Natural killer cell (primary cell): ENCODE measurements at places on chromosomes 16 and 17. TPM values are rescaled to one million over a fixed set of nuclear protein-coding genes. Genes with fewer than 3 reads are reported as not detected.

- DNase-seq = no peak
These were observed 883 bp upstream of the SPN start for GRCh38 chr16:29662000-29662728.

The TMEM100 gene
- not detected for total RNA-seq

- DNase-seq = no peak
These were observed 196.9 kb downstream of the SPECC1 start for GRCh38 chr17:20206068-20206467.

DNA sequence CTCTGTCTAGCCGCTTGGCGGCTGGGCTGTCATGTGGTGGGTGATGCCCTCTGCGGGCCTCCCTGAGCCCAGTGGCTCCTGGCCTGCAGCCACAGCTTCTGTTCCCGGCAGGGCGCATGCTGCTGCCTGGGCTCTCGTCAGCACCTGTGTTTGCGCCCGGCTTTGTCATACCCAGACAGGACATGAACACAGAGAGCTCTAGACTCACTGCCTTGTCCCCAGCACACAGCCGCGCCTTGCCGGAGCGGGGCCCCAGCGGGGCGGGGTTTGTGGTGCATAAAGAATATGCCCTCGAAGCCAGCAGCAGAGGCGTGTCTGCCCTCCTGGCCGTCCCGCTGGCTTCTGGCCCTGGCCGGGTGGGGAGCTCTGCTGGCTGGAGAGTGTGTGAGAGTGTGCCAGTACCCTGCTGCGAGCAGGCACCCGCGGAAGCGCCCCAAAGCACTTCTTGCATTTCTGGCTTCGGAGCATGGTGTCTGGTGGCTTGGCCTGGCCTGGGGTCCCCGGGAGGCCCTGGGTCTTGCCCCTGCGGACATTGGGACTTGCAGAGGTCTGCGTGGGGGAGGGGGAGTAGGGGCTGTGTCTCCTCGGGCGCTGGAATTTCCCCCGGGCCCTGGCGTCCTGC is 14.4 kb downstream of the ASPSCR1 start:
- DNase-seq = no peak

- peak; percentile 34 for DNase-seq
These were observed 975 bp downstream of the CFAP20 start for GRCh38 chr16:58128181-58128631.

The KRT26 gene
- total RNA-seq = not detected

GRCh38 chr17:64067657-64068056 is 47.2 kb upstream of the ICAM2 start:
- DNase-seq = no peak

DNA sequence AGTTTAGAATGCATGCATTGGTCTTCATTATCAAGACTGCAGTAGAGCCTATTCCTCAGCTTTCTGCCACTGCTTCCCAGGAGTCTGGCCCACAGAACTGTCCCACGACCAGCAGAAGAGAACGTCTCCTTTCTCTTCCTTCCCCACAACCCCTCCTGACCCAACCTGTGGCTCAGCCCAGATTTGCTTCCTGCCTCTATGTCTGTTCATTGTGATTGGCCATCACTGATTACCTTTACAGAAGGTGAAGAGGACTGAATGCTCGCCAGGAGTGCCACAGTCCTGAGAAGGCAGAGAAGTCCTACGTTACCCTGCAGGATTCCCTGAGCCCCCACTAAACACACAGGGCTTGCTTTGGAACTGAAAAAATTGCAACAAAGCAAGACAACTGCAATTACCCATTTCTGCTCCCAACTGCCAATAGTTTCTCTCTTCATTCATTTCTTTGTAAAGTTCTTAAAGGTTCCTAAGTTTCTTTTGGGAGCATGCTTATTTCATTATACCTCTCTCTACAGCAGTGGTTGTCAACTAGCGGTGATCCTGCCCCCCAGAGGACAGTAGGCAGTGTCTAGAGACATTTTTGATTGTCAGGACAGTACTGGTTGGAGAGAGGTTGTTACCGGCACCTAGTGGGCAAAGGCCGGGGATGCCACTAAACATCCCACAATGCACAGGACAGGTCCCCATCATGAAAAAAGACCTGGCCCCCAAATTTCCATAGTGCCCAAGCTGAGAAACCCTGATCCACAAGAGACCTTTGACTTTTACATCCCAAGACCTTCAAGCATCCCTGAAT is 4.5 kb upstream of the NAT9 start:
- DNase-seq = peak; percentile 35

The ALOXE3 gene
- total RNA-seq = not detected

DNA sequence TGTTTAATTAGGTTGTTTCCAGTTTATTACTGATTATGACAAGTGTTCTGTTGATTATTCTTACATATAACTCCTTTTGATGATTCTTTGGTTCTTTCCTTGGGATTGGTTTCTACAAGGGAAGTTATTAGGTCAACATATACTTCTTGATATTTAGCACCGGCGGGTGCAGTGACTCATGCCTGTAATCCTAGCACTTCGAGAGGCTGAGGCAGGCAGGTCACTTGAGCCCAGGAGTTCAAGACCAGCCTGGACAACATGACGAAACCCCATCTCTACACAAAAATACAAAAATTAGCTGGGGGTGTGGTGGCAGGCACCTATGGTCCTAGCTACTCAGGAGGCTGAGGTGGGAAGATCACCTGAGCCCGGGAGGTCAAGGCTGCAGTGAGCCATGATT is 120.2 kb upstream of the HAS3 start:
- no peak for DNase-seq

- peak; percentile 49 for DNase-seq
These were observed at the start of gene SP6 for GRCh38 chr17:47850692-47851573. SP6 (minus strand) TSS chr17:47851163; CDS start chr17:47848429, 2,734 bp downstream.

- no peak for DNase-seq
These were observed 11.2 kb downstream of the PIEZO1 start for GRCh38 chr16:88773812-88774291.

GRCh38 chr16:74751658-74752057 is 23.0 kb downstream of the FA2H start:
- DNase-seq = no peak

DNA sequence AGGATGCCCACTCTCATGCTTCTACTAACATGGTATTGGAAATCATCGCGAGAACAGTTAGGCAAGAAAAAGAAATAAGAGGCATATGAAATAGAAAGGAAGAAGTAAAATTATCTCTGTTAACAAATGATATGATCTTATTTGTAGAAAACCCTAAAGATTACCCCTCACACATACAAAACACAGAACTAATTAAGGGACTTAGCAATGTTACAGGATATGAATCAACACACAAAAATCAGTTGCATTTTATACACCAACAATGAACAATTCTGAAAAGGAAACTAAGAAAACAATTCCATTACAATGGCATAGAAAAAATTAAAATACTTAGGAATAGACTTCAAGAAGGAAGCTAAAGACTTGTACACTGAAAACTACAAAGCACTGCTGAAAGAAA is 2.7 kb upstream of the CAPNS2 start:
- no peak for DNase-seq

The CBFA2T3 gene
- total RNA-seq = 2.5 TPM

DNA sequence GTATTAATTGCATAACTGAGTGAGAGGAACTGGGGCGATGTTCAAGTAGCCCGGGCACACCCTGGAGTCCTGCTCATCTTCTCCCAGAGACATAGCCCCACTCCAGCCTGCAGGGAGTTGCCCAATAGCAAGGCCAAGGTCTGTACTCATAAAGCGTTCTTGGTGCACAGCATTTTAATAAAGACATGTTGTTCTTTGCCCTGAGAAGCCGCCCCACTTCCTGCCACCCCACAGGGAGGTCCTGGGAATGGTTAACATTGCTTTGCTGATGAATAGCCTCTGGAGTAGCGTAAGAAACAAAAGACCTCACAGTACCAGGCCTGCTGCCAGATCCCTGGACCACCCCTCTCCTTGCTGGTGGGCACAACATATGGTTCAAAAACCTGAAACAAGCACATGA is 21.6 kb upstream of the CDH1 start:
- no peak for DNase-seq

The PDPR gene
- total RNA-seq = 50.0 TPM

DNA sequence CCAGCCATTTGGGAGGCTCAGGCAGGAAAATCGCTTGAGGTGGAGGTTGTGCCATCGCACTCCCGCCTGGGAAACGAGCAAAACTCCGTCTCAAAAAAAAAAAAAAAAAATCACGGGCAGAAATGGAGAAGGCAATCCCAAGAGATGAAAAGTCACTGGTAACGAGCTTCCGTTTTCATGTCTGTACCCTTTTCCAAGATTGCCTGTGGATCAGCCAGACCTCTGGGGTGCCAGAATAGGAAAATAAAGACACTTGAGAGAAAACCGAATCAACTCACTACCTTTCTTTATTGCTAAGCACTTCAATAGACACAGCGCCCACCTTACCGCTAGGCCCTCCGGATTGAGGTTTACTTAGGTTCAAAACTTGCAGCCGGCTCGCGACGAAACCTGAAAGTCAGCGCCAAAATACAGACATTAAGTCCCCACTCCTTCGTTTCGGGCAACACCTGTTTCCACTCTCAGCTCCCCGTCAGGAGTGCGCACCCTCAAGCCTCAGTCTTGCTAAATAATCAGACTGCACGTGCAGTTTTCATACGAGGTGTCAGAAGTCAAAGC is 970 bp upstream of the TRAF7 start:
- no peak for DNase-seq

The FNDC8 gene
- total RNA-seq = not detected

DNA sequence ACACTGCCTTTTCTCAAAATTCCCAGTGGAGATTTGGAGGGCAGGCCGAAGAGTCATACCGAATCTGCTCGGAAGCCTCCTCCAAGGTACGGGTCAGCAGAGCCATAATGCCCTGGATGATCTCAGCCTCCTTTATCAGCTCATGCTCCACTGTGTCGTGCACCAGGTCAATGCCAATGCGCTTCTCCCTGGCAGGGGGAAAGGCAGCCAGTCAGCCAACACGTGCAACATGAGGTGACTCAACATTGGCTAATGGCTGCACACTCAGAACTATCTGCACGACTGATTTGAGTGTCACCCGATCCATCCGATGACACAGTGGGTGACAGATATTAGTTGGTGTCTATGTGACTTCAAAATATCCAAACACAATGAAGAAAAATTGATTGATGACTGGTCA is 15.8 kb downstream of the TEKT1 start:
- no peak for DNase-seq

DNA sequence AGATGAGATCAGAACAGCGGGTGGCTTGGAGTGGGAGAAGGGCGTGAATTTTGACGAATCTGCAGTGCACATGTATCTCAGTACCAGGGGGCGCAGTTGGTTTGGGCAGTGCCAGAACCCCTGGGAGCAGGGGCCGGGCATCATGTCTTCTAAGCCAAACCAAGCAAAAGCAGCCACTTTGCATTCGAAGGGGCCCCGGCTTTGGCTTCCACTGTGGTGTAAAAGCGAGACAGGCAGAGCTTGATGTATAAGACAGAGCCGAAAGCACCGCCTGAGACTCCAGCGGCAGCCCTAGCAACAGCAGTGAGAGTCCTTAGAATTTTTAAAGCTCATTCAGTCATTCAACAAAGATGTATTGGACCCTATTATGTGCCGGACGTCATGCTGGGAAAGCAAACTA is 3.8 kb upstream of the XYLT1 start:
- peak; percentile 23 for DNase-seq

DNA sequence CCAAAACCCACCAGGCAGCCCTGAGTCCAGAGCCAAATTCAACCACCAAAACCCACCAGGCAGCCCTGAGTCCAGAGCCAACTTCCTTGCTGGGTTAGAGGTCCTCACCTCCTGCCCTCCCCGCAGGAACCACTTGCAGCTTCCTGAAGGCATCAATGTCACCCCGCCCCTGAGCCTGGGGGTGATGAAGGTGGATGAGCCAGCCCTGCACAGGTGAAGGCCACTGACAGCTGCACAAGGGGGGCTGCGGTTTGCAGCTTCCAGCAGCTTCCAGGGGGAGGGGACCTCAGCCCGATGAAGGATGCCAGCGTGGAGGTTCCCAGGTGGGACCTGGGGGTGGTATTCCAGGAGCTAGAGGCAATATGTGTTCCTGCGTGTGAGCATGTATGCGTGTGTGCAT is 7.6 kb upstream of the CSNK1D start:
- DNase-seq = no peak

GRCh38 chr17:83110735-83111134 is 31.3 kb downstream of the METRNL start:
- no peak for DNase-seq

DNA sequence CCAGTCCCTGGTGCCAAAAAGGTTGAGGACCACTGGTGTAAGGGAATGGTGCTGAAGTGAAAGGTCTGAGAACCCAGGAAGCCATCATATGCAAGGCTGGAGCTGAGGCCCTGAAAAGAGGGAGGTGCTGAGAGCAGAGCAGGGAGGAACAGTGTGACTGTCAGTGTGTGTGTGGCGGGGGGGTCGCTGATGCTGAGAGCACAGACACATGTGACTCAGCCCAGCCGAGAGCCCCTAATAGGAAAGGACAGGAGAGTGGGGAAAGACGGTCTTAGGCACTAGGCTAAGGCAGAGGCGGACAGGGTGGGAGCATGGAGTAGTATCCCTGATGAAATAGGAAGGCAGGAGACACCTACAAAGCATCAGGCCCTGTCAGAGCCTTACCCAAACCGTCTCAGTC is 1.2 kb downstream of the B9D1 start:
- no peak for DNase-seq

DNA sequence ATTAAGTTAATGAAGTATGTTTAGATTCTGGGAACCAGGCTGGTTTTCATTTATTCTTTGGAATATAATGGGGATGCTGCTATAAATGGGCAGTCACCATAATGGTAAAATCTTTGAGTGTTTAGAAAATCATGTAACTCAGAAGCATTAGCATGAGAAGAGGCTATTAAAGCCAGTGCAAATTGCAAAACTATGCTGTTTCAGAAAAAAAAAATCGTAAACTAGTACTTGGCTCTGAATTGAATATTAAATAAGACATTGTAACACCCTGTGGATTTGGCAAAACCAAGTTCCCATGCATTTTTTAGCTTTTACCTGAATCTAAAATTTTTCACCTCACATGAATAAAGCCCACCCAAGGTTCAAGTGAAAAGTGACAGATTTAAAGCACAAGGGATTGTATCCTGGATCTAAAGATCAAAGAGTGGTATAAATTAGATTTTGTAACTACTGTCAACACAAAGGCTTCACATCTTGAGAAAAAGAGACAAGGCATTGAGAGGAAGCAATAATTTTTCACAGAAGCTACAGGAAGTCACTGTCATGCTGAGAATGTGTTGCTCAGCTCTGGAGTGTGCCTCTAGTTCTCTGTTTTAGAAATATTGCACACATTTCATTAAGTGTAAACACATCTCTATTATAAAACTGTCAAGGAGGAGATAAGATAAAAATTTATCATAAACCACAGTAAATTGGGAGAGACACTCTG is 142.2 kb downstream of the ABCA8 start:
- no peak for DNase-seq
